Common myeloid progenitor, CD34-positive (primary cell): ENCODE measurements at places on chromosomes 12 and 14.

DNA sequence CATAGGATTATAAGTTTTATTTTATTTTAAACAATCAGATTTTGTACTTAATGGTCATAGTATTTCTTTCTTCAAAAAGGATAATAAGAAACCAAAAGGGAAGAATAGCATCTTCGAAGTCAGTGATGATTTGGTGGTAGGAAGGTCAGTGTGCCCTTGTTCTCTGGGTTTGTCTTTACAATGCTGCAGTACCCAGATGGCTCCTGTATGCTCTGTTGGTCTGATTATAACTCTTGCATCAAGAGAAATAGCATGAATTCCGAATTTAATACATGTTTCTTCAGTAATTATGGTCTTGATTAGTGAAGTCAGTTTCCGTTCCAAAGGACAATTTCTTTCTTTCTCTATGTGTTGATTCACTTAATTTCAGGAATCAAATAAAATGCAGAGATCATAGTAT is 180.2 kb downstream of the TMTC2 start:
- DNase-seq: no peak

GRCh38 chr12:19576506-19577280 is 137.4 kb downstream of the AEBP2 start:
- DNase-seq: peak; percentile 65

- no peak for DNase-seq
Observed at GRCh38 chr12:19695244-19696098, 256.2 kb downstream of the AEBP2 start.

DNA sequence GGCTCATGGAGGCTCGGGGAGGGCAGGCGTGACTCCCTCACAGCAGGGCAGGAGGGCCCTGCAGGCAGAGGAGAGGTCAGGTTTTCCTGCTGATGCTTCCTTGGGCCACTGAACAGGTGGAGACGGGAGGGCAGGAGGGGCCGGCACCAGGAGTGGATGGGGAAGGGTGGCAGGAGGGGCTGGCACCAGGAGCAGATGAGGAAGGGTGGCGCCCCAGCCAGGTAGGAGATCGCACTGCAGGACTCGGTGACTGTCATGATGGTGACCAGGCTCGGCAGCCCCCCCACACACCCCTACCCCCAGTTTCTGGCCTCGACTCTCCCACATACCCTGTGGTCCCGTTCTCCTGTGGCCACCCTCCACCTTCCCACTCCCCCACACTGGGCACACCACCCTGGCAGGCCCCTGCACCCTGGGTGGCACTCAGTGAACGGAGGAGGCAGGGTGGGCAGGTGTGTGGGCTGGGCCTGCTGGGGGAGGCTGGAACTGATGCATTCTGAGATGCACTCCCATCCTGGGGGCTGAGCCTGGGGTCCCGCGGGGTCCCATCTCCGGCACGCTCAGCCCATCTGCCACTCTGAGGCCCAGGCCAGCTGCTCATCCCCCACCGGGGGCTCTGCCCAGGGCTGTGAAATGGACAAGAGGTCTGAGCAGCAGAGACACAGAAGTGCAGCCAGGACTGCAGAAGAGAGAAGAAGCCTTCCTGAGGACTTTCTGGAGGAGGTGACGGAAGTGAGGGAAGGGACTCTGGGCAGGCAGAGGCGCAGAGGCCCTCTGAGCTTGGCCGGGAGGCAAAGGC is 2.8 kb downstream of the NUDT14 start:
- no peak for DNase-seq

DNA sequence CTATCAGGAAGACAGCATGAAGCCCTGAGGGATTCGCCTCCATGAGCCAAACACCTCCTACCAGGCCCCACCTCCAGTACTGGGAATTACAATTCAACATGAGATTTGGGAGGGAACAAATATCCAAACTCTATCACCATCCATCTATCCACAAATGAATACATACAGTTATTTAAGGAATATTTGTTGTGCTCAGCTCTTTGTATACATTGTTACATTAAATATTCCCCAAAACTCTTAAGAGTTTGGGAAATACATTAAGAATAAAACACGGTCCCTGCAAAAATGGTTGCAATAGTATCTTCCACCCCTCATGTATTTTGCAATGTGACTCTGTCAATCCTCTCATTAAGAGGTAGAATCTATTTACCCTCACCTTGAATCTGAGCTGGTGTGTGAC is 109.8 kb upstream of the PLXNC1 start:
- no peak for DNase-seq

GRCh38 chr12:65903691-65904383 is 79.6 kb downstream of the HMGA2 start:
- DNase-seq: no peak

- peak; percentile 97 for DNase-seq
Observed at GRCh38 chr14:96362965-96363750, at the start of the genes ATG2B and GSKIP. TSS of gene ATG2B (minus strand) at chr14:96363341. CDS start at chr14:96362976, 365 bp downstream. TSS of gene GSKIP (plus strand) at chr14:96363526. CDS start at chr14:96382248, 18,722 bp downstream.
